Vagina (tissue), 2 donors: ENCODE measurements at places on chromosomes 1 and 21.

GRCh38 chr1:228873709-228874108 lies 138.4 kb downstream of the RHOU start:
- peak; percentile 27 for DNase-seq

- DNase-seq = no peak
Measured at GRCh38 chr1:120178799-120179756, 2.8 kb upstream of the SEC22B start.

GRCh38 chr1:168340781-168341482 lies 60.3 kb downstream of the TBX19 start:
- no peak for DNase-seq

DNA sequence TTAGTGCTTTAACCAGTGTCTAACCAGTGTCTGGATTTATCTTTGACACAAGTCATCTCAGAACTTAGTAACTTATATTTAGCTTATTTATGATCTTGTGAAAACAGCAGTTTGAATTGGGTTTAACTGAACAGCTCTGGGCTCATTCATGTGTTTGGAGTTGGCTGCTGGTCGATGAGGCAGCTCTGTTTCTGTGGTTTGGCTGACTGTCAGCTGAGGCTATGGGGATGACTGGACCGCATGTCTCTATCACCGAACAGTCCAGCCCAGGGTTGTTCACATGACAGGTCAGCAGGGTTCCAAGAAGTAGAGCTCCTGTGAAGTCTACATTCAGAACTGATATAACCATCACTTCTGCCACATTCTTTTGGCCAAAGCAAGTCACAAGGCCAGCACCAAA lies 29.1 kb upstream of the C21orf91 start:
- DNase-seq = no peak

GRCh38 chr1:198064181-198064580 lies 92.6 kb upstream of the NEK7 start:
- no peak for DNase-seq

DNA sequence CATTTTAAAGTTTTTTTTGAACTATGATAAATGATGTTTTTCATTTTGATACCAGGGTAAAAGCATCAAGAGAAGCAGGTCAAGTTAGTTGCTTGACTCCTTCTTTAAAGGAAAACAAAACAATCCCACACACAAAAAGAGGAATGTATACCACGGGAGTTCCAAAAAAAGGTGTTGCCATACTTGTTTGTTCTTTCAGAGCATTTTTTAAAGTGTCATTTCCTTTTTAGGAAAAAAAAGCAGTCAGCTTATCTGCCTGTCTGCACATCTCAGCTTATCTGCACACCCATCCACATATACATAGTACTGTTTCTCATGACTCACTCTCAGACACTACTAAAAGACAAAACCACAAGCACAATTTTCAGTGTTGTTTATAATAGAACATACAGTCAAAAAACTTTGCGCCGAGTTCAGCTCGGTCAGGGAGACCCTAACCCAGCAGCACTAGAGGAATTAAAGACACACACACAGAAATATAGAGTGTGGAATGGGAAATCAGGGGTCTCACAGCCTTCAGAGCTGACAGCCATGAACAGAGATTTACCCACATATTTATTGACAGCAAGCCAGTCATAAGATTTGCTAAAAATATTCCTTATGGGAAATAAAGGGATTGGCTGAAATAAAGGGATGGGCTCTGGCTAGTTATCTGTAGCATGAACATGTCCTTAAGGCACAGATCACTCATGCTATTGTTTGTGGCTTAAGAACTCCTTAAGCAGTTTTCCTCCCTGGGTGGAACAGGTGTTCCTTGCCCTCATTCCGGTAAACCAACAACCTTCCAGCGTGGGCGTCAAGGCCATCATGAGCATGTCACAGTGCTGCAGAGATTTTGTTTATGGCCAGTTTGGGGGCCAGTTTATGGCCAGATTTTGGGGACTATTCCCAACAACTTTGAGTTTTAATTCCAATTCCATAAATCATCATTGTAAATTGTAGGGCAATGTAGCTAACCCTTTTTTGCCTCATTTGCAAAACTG lies 11.4 kb upstream of the MNDA start:
- DNase-seq = no peak

- no peak for DNase-seq
Measured at GRCh38 chr1:91283421-91283726, 121.3 kb downstream of the HFM1 start.

GRCh38 chr1:66210635-66211244 lies 323.2 kb upstream of the SGIP1 start:
- DNase-seq = no peak

DNA sequence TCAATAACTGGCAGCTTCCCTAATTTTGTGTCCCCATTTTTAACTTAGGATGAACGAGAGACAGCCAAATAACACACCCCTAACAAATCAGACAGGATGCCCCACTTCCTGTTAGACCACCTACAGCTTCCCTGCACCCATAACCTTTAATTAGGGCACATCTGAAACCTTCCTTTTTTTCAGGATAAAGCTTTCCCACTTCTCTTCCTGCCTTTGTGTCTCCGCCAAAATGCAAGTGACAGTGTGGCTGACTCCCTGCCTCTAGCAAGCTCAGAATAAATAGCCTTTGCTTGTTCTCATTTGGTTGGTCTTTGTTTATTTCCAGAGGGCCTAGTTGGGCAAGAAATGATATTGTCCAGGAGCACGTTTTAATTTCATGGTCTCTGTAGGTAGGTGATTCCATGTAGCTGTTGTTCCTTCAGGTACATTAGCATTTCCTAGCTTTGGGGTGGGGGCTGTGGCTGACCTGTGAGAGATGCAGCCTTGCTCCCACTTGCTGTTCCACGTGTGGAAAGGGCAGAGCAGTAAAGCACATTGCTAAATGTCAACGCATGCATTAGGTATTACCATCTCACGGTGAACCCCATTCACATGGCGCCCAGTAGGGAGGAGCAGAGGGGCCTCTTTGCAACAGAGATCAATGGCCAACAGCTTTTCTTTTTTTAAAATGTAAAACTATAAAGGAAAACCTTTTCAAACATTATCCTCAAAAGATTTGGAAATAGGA lies 154.9 kb downstream of the ST6GALNAC3 start:
- DNase-seq = no peak

- DNase-seq = peak; percentile 74
Measured at GRCh38 chr21:32348604-32349332, 44.0 kb downstream of the URB1 start.

GRCh38 chr1:82318265-82318664 lies 517.5 kb downstream of the ADGRL2 start:
- DNase-seq = no peak

- no peak for DNase-seq
Measured at GRCh38 chr1:74693473-74693872, 19.9 kb upstream of the ERICH3 start.

GRCh38 chr1:21956720-21957552 lies 19.8 kb upstream of the HSPG2 start:
- no peak for DNase-seq

GRCh38 chr1:32716312-32717148 lies 14.0 kb upstream of the SYNC start:
- DNase-seq = no peak

- no peak for DNase-seq
Measured at GRCh38 chr1:178926046-178926445, 55.2 kb upstream of the ANGPTL1 start.

- DNase-seq = no peak
Measured at GRCh38 chr1:36964830-36965229, 69.5 kb downstream of the GRIK3 start.

DNA sequence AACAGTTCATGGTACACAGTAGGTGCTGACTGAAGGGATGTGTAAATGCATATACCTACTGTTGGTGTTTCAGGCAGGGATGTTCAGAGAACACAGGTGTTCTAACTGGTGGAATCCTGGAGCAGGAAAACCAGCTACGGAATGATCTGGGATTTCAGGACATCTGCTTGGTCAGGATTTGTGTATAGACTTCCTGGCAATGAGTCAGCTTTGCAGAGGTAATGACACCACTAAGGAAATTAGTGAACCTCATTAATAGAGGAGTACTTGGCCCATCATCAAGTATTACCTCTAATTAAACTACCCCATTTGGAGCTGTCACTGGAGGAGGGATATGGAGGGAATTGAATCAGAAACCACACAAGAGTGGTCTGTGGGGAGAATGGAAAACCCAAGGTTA lies 7.3 kb downstream of the MRPL37 start:
- DNase-seq = no peak

GRCh38 chr1:30359539-30360220 lies 363.7 kb downstream of the MATN1 start:
- DNase-seq = no peak

GRCh38 chr1:197725044-197725443 lies 50.2 kb downstream of the DENND1B start:
- DNase-seq = no peak

DNA sequence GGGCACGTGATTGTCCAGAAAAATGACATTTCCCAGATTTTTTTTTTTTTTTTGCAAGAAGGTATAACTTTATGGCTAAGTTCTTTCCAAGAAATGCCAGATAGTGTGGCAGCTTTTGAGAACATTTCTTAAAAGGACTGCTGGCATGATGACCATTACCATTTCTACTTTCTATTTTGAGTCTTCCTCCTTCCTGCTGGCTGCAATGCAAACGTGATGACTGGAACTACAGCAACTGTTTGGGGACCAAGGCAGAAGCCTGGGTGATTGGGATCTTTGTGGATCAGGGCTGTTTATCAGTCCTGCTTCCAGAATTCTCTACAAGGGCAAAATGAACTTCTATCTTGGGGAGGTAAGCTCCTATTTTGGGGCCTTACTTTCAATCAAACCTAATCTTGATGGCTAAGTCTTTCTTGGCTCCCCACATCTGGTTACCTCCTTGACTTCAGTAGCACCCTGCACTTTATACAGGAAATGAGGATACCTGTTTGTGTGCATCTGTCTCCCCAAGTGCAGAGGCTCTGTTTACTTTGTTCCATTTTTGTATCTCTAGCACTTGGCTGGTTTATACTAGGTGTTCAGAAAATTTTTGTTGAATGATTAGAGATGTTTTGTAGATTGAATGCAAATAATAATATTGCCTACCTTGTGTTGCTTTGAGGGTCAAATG lies 3.7 kb upstream of the DDX20 start:
- no peak for DNase-seq

GRCh38 chr1:193944454-193944853 lies 758.0 kb upstream of the B3GALT2 start:
- DNase-seq = no peak

- no peak for DNase-seq
Measured at GRCh38 chr21:26847921-26848320, 2.7 kb upstream of the ADAMTS1 start.

GRCh38 chr1:224182057-224182865 lies 779 bp upstream of the DEGS1 start:
- DNase-seq = no peak

DNA sequence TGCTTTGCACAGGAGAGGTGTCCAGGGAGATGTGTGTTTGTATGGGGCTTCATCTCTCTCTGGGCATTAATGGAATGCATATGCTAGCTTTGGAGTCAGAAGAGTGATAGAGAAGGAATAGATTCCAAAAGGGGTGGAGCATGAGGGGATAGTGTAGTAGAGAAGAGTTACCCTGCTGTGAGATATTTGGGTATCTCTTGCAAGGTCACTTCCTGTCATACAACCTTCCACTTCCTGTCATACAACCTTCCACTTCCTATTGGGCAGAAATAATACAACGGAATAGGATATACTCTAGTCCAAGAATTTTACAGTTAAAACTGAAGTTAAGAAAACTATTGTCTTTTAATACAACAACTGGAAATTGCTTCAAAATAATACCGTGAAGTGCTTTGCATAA lies 351.8 kb upstream of the FMN2 start:
- no peak for DNase-seq

DNA sequence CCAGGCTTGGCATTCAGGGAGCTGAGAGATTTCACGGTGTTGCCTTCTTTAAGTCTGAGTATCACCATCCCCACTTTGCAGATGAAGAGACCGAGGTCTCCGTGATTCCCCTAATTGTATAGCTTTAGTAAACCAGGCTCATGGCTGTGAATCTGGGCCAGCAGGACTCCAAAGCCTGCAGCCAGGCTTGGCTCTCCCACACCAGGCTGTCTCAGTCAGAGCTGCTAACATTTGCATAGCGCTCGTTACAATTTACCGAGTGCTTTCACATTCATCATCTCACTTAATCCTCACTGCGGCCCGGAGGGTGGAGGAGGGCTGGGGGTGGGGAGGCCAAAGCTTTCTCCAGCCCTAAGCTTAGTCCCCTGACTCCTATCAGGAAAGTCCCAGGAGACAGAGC lies 11.7 kb downstream of the C1orf94 start:
- DNase-seq = no peak

- no peak for DNase-seq
Measured at GRCh38 chr1:201299968-201300367, 16.7 kb downstream of the PKP1 start.

GRCh38 chr1:60963167-60963940 lies 119.0 kb upstream of the NFIA start:
- no peak for DNase-seq

GRCh38 chr1:157247005-157247763 lies 109.0 kb upstream of the ETV3 start:
- no peak for DNase-seq

- DNase-seq = no peak
Measured at GRCh38 chr1:3249631-3250501, 180.9 kb downstream of the PRDM16 start.

GRCh38 chr1:77847621-77848080 lies 40.8 kb upstream of the NEXN start:
- no peak for DNase-seq

- no peak for DNase-seq
Measured at GRCh38 chr1:41041614-41042270, 20.2 kb upstream of the SLFNL1 start.

DNA sequence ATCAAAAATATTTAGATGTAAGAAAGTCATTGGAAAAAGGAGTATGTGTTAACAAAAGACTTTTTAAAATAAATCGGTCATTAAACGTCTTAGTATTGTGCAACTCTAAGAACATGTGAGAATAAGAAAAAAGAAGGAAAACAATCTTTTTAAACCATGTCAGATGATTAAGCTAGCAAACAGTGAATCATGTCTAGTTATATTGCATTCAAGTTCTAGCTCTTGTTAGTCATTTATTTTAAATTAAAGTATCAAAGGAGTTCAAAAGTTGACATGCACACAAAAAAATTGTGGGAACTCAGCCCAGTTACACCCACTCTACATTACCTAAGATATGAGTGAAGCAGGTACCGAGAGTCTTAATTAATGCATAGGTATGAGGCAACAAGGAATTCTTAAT lies 9.8 kb downstream of the FRRS1 start:
- DNase-seq = no peak
